Stimulated activated CD4-positive, alpha-beta T cell treated with anti-CD3 and anti-CD28 coated beads, TNF-alpha, amount 100 ng/mL, for 1 hour (primary cell): ENCODE measurements at places on chromosomes 5 and 9.

DNA sequence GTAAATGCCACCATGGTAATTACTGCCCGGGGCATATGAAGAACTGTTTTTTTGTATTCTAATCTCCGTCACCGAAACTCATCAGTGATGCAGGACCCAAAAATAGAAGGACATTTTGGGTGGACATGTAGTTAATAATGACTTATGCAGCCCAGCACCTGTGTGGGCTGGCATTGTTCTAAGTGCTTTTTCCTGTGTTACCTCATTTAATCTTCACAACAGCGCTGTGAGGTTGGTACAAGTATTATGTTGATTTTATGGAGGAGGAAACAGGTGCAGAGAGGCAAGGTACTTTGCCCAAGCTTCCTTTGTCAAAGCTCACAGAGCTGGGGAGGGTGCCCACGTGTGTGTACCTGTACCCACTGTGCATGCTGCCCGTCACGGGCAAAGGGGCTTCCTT, 58.4 kb downstream of the DAPK1 start:
- DNase-seq, result no peak

DNA sequence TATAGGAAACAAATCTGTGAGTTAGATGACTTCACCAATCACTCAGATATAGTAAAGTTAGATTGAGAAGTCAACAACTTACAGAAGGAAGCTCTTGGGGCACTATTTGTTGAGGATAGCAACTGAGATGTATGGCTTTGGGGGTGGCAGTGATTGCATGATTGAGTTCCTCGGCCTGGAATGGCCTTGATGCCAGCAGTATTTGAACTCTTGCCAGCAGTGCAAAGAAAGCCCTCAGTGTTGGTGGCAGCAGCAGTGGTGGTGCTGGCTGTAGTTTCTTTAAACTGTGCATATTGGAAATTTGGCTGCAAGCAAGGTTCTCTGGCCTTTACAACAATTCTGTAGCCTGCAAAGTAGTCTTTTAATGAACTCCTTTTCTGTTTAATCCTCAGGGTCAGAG, 41.4 kb upstream of the PJA2 start:
- no peak for DNase-seq

GRCh38 chr9:88433583-88434255, 45.5 kb downstream of the SPIN1 start:
- no peak for DNase-seq

DNA sequence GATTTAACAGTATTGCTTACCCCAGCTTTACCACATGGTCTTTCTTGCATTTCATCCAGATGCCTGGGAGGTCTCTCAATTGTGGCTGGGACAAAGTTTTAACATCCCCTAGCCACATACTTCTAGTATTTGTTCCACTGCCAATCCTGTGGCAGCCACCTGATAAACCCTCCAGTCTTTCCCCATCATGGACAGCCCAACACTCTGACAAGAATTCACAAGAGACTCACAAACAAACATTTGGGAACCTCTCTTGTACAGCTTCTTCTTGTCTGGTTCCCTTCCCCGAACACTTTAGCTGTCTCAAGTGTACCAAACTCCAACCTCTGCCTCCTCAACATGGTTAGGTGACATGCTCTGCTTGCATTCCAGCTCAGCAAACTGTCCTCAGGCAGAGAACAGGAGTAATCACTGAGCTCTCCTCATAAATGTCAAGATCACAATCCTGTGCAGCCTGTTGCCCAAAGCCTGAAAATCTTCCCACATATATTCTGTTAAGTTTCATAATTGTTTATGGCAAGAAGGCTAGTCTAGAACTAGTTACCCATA, 59.7 kb downstream of the STRBP start:
- no peak for DNase-seq

GRCh38 chr5:50441493-50441955, 436 bp upstream of the EMB start:
- DNase-seq, result no peak

DNA sequence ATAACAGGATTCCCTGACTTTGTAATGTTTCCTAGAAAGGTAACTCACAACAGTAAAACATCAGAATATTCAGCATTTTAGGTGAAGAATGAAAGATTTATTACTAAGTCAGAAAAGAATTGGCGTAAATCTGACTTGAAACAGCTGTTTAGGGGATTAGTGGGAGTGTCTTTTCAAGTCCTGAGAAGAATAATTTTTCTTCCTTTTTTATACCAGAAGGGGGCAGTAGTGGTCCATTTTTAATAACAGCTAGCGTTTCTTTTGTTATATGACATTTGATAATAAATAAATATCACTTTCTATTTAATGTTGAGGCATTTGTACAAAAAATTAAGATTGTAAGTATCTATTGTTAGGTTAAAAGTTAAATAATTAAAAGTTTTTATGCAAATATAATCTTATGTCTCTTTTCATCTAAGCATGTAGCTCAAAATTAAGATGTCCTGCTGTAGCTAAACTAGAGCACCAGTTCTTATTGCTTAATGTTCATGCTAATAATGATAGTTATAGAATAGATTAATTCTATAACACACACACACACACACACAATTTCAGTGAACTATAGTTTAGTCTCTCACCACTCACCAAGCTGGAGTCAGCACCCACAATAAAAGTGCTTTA, 258.7 kb upstream of the ARRDC3 start:
- DNase-seq, result no peak

DNA sequence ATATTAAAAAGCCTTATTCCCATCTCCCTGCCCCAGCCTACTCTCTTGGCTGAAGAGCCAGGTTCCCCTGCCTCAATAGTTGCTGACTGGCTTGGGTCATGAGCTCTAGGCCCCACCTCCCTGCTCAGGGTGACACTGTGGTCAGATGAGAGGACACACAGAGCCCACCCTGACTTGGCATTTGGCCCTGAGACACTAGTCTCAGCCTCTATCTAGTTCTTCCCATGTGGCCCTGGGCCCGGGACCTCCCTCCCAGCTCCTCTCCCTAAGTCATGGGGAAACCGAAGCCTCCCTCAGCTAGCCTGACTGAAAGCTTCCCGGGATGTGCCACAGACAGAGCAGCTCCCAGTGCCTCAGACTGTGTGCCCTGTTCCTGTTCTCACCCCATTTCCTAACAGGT, 5.8 kb upstream of the MYOZ3 start:
- no peak for DNase-seq

DNA sequence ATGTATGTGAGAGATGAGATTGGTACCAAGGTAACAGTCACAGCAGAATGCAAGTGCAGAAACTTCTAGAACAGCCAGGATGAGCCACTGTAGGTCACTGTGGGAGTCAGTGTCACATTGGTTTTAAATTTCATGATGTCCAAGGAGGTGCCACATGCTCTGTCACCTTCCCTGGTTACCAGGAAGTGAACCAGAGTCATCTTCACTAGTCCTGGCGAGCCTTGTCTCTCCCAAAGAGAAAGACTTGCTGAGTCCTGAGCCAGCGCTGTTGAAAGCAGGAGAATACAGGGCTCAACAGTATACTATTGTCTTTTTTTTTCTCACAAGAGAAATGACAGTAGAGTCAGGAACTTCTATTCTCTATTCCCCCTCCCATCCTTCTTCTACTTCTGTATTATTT, 615.5 kb downstream of the RAB3C start:
- no peak for DNase-seq

DNA sequence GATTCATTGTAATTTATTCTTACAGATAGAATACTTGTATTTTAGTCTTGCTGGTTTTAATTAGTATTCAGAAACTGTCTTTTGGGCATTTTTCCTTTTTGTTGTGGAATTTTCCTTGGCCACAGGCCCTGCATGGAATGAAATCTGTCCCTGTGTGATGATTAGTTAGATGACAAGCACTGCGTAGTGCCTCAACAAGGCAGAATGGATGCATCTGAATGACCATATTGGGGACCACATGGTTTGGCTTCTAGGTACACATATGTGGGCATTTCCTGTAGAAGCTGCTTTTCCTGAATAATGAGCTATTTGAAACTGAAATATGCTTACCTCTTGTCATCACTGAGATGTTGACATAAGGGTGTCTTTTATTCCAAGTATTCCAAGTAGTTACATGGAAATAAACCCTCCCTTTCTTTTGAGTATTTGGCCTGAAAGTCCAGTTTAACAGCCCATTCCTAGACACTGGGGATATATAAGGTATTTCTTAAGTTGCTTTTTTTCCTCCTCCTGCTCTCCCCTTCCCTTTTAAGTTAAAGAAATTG, 147.3 kb downstream of the YTHDC2 start:
- no peak for DNase-seq

DNA sequence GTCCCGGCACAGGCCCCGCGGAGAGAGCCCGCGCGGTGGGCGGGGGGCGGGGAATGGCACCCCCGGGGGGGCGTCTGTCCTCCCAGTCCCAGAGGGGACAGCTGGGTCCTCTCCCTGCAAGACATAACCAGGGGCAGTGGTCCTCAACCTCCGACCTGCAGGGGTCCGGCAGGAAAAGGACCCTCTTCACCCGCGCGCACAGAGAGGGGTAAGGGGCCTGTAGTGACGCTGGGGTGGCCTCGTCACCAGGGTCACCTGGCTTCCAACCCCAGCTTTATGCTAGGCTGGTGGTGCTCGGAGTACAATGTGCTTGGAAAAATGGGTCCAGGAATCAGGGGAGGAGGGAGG, 34.2 kb downstream of the LHX2 start:
- DNase-seq, result no peak

DNA sequence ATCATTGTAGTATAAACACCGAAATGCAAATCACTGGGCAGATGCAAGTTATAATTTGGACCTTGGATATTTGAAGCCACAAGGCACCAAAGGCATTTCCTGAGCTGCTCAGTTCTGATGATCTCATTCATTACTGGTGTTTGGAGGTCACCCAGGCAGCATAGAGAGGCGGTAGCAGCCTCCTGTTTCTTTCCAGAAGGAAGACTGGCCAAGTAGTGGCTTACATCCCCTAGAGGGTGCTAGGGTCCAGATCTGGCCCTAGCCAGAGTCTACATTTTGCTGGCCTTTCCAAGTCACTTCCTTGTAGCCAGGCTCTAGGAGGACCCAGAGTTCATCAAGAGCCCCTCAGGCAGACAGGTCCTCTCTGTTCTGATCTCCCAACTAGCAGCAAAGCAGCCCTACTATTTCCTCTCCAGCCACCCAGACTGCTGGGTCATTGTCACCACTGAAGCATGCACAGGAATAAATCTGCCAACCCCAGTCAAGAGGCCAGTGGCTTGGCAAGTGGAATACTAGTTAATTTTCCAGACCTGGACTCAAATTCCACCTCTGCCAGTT, 33.4 kb upstream of the TTC1 start:
- no peak for DNase-seq

DNA sequence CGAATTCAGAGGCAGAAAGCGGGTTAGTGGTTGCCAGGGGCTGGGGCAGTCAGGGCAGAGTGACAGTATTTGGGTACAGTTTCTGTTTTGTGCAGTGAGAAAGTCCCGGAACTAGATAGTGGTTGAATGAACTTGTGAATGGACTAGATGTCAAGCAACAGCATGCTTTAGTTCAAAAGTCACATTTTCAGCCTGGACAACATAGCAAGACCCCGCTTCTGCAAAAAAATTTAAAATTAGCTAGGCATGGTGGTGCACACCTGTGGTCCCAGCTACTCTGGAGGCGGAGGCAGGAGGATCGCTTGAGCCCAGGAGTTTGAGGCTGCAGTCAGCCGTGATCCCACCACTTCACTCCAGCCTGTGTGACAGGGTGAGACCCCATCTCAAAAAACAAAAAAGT, 8.4 kb downstream of the NOTCH1 start:
- DNase-seq, result no peak

GRCh38 chr9:4207123-4207875, 92.6 kb downstream of the GLIS3 start:
- no peak for DNase-seq

- DNase-seq, result no peak
These were observed 17.4 kb downstream of the PPP6C start for GRCh38 chr9:125172031-125172755.
